ENCODE measurements at places on chromosomes 16 and 17. TPM values are rescaled to one million over a fixed set of nuclear protein-coding genes. Genes with fewer than 3 reads are reported as not detected.

GRCh38 chr17:3669085-3669347 lies 404 bp downstream of the EMC6 start:
- DNase-seq = no peak

- DNase-seq = no peak
Measured at GRCh38 chr17:64256913-64257807, 5.9 kb downstream of the TEX2 start.

- DNase-seq = no peak
Measured at GRCh38 chr16:68090130-68090529, 5.0 kb downstream of the NFATC3 start.

Gene KRTAP4-1
- total RNA-seq = not detected

- no peak for DNase-seq
Measured at GRCh38 chr17:8392274-8392673, 5.4 kb downstream of the RNF222 start.

DNA sequence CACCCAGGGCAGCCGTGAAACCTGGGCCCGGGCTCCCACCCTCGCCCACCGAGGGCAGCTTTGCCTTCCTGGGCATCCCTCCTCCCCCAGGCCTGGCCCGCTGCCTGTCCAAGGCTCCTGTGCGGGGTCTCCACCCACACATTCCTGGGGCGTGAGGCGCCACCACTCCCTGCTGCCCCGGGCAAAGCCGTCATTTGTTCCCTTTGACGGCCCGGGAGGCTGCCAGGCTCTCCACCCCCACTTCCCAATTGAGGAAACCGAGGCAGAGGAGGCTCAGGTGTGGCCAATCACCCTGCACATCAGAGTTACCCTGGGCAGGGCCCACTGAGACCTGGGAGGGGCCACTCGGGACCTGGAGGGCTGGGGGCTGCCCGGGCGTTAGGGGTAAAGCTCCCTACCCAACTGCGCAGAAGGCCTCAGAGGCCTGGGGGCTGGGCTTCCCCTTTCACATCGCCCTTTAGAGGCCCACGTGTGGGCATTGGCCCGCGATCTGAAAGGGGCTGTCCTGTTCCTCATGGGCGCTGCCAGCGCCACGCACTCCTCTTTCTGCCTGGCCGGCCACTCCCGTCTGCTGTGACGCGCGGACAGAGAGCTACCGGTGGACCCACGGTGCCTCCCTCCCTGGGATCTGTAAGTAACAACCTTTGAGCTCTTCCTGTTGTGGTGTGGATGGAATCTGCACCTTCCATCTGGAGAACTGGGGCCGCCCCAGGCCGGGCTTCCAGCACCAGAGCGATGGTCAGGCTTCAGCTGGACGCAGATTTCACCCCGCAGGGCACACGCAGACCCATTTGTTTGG lies at the start of gene MSLN:
Gene MSLN, plus strand, starts transcription at position 190 of the 799 bp plus-strand sequence. CDS start 1,947 bp downstream, outside the sequence.
- DNase-seq = no peak

GRCh38 chr16:77744141-77744540 lies 21.8 kb downstream of the NUDT7 start:
- no peak for DNase-seq

Measured in cardiac septum (tissue), 1 donor.